ENCODE measurements at places on chromosomes 6 and 20.
A peak's percentile ranks its signal among the peaks of the same experiment; 100 is the strongest.

DNA sequence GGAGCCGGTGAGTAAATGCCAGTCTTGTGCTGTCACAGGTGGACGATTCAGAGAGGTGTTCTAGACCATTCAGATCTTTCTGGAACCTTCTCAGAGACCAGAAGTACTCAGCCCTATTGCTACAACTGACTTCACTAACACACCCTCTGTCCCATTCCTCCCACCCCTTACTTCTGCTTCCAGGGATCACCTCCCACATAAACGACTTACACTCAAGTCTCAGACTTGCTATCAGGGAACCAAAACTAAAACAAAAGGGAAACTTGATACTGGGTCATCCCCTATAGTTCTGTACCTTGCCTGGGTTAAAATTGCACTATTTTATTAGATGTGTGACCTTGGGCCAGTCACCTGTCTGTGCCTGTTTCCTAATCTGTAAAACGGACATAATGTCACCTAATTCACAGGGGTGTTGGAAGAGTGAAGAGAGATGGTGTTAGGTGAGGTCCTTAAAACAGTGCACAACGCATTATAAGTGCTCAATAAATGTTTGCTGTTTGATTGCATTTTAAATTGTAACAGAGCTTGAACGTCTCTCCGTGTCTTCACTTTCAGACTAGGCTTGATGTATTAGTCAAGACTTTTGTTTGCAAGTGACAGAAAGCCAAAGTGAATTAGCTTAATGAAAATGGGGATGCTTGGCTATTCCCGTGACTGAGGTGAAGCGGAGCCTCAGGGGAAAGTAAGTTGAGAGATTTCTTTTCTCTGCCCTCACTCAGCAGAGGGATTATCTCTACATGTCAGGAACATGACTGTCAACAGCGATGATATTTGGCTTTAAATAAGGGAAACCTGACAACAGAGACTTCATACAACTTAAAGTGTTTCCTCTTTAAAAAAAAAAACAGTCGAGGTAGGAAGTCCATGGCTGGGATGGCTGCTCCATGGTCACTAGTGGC lies 3.0 kb upstream of the SRXN1 start:
- DNase-seq: no peak

- DNase-seq: no peak
These were observed 229.0 kb downstream of the ZNF217 start for GRCh38 chr20:53364646-53365045.

GRCh38 chr6:14316651-14317386 lies 199.2 kb downstream of the CD83 start:
- no peak for DNase-seq

GRCh38 chr20:64037498-64038213 lies 1.7 kb downstream of the C20orf204 start:
- DNase-seq: no peak

GRCh38 chr20:49288250-49288751 lies 10.4 kb upstream of the ZNFX1 start:
- no peak for DNase-seq

DNA sequence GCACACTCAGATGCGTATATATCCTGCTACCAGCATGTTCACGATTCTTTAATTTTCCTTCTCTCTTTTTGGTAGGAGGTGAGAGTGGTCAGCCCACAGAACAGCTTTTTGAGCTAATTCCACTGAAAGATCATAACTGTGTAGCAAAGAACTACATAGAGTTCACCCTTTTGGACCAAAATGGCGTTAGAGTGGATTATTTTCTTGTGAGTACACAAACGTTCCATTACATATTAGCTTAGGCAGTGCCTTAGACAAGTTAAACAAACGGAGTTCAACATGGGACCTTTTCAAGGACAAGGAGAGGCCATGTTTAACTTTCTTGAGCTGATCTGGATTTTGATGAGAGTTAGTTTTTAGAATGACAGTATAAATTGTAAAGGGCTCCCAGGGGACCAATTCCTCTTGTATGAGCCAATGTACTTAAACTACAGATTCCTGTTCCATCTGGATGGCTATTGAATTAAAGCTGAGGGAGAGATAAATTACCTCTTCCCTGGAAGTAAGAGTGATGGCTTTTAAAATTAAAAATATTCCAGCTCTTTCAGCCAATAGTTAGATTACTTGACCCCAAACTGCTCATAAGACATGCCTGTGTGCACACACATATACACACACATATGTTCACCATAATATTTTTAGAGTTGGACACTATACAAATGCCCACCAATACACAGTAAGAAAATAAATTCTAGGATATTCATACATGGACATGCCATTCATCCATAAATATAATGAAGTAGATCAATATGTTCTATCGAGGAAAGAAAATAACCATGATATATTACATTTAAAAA lies 25.6 kb upstream of the ARMH2 start:
- peak; percentile 19 for DNase-seq

DNA sequence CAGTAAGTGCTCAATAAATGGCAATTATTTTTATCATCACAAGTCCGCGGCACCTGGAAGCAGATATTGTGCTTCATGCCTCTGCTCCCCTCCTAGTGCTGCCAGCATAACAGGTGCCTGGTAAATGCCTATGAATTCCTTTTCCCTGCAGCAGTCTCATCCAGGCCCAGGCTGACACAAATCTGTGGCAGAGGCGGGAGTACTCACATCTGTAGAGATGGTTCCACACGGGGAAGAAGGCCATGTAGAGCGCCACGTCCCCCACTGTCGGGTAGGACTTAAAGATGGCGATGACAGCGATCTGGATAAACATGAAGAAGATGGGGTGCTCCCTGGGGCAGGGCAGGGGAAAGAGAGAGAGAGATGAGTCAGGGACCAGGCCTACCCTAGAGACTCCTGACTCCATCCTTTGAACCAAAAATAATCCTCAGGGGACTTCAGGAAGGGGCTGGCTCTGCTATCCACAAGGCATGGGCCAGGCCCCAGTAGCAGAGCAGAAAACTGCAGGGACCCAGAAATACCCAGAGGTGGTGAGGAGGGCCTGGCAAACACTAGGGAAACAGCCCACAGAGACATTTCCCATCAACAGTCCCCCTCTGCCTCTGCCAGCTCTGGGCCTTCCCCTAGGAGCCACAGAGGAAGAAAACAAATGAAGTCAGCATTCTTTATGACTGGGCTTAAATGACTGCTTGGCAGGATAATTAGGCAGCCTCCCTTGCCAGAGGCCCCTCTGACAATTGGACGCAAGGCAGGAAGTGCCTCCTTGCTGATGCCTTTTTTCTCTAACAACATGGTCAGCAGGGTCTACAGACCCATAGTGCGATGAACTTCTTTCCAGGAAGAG lies 23.0 kb downstream of the MAP1LC3A start:
- DNase-seq: peak; percentile 42

- DNase-seq: no peak
These were observed 24.2 kb upstream of the RAB23 start for GRCh38 chr6:57246307-57246706.

- no peak for DNase-seq
These were observed 28.6 kb downstream of the FOXO3 start for GRCh38 chr6:108589244-108589791.

- DNase-seq: no peak
These were observed at the start of gene MYMX for GRCh38 chr6:44216677-44217331. Gene MYMX (plus strand): TSS chr6:44216926. CDS start chr6:44217472, 546 bp downstream.

- no peak for DNase-seq
These were observed 696 bp upstream of the SUPT3H start for GRCh38 chr6:45378334-45378926.

DNA sequence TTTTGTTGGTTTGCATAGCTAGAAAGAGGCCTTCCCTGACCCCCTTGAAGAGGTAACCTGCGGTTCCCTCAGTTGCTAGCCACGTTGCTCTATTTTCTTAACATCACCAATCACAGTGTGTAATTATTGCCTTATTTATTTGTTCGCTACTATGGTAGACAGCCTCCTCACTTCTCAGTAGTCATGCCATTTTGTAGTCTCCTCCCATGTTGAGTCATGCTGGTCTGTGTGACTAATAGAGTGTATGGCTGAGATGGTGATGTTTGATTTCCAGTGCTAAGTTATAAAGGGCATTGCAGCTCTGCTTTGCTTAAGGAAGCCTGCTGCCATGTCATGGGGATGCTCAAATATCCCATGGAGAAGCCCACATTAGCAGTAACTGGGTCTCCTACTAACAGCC lies 236.6 kb upstream of the CHD6 start:
- no peak for DNase-seq

DNA sequence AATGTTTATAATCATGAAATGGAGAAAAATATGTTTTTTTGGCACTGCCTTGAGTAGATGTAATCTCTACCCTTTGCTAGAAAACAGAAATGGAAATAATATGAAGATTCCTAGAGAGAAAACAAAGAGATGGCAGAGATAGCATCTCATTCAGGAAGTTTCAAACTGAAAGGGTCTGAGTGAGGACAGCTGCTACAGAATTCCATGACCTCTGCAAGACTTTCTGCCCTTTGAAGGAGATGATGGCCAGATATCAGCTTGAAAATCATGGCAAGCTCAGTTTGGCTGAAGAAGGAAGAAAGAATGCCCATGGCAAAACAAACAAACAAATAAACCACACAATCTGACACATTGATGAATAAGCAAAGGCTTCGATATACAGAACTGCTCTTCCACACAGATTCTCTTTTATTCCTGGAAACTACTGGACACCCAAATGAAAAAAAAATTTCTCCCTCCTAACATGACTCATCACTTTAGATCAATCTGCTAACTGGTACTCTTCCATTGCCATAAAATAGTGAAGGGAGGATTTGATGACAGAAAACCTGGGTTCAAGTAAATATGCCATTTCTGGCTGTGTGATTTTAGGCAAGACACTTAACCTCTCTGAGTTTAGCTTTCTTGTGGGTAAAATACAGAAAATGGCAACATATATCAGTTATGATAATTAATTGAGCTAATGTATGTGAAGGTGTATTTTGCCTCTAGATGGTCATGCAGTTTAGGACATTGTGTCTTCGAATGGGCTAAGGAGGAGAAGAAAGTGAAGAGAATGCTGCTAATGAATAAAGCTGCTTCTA lies 105.9 kb upstream of the SPACA1 start:
- no peak for DNase-seq

All from hepatic stellate cell (primary cell).